Activated T-cell treated with anti-CD3 and anti-CD28 coated beads, Interleukin-2, amount 50 U/mL, for 72 hours (primary cell): ENCODE measurements at places on chromosomes 7 and 10. TPM values are rescaled to one million over a fixed set of nuclear protein-coding genes. Genes with fewer than 3 reads are reported as not detected.
A peak's percentile ranks its signal among the peaks of the same experiment; 100 is the strongest.

GDF2 gene
- total RNA-seq: not detected

GRCh38 chr10:44983895-44984278 is 5.3 kb upstream of the DEPP1 start:
- H3K4me1 ChIP-seq: peaks cover 7% of the 10 kb centered on the region
- no peak overlapping the region for H3K4me3 ChIP-seq
- DNase-seq: no peak
- no peak overlapping the region for H3K27ac ChIP-seq
- no peaks in the 10 kb centered on the region for H3K36me3 ChIP-seq

GARIN1A gene
- 2.7 TPM for total RNA-seq

GRCh38 chr10:23412223-23412622 is 26.7 kb upstream of the OTUD1 start:
- no peaks in the 10 kb centered on the region for H3K27me3 ChIP-seq
- peak overlapping the region; percentile 82 for H3K27ac ChIP-seq

TEX36 gene
- total RNA-seq: not detected

DNA sequence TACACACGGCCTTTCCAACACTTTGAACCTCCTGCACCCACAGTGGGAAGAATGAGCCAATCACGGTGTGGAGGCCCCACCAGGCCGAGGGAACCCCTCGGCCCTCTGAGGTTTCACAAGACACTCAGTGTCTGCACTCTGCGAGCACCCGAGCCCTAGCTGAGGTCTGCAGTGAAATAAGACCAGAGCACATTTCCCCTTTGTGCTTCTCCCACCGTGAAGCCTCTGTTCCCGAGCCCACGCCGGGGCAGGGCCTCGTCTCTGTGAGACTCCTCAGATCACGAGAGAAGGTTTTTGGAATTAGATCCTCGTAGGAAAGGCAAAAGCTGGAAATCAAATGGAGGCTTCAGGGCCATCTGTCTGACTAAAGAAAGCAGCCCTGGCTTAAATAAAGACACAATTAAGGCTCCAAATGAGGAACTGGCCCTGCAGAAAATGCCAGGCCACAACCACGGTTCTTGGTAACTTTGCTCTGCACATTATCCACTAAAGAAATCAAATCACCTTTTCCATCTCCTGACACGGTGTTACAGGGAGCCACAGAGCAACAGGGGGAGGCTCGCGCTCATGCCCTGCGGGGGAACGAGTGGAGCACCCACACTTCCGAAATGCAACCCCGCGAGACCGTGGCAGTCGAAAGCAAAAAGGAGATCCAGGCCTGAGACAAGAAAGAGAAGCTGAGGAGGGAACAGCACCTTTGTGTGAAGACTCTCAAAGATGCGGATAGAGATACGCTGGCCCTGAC is 43.7 kb downstream of the FAM53B start:
- peak overlapping the region; percentile 16 for H3K4me3 ChIP-seq
- H3K27me3 ChIP-seq: no peaks in the 10 kb centered on the region
- peak overlapping the region; percentile 73 for H3K27ac ChIP-seq
- DNase-seq: no peak

CALHM1 gene
- not detected for total RNA-seq

DNA sequence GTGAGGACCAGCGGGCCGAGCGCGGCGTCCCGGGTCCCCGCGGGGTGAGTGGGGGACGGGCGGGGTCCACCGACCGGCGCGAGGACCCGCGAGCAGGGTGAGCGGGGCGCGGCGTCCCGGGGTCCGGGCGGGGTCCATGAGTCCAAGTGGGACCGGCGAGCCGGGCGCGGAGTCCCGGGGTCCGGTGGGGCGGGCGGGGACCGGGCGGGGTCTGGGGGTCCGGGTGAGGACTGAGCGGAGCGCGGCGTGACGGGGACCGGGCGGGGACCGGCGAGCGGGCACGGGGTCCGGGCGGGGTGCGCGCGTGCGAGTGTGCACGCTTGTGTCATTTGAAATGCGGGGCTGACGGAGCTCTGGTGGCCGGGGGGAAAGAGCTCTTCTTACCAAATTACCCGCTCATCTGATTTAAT is 765 bp downstream of the CELF2 start:
- H3K4me1 ChIP-seq: peaks cover 14% of the 10 kb centered on the region
- H3K4me3 ChIP-seq: peak overlapping the region; percentile 85
- peaks cover 2% of the 10 kb centered on the region for H3K36me3 ChIP-seq
